Posterior cingulate gyrus (tissue), 11 donors: ENCODE measurements at places on chromosomes 12 and 14.

DNA sequence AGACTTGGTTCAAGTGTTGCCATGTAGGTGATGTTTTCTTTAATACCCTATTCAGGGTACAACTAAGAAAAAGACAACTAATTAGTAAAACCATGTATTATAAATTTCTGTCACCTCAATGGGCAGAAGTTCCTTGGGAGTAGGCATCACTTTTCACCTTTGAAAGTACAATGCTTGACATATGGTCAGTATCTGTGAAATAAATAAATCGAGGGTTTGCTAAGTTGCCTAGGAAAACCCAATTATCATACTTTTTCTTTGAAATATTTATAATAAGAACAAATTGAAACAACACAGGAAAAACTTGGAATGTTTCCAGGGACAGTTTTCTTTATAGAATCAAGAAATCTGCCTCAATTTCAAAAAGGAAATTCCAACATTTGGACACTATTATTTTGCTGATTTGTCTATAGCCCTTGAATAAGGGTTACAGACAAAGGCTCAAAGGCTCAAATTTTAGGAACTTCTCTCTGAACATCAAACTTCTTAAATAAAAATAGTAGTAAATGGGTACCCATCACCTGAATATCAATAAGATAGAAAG is 13.7 kb downstream of the FGD6 start:
- no peak for DNase-seq

DNA sequence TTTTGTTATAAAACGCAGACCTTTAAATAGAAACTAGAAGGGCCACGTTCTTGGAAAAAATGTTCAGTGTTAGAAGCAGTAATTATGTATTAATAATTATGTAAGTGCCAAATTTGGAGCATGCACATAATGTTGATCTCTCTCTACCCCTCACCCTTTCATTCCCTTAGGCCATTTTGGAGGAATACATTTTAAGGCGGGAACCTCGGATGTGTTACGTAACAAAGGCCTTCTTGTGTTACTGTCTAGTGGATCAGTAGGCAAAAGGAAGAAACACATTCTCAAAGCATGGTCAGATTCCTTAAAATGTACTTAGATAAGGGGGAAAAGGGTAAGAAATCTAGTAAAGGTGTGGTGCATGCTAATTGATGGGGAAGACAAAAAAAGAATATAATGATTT is 52.7 kb downstream of the RASSF3 start:
- no peak for DNase-seq

DNA sequence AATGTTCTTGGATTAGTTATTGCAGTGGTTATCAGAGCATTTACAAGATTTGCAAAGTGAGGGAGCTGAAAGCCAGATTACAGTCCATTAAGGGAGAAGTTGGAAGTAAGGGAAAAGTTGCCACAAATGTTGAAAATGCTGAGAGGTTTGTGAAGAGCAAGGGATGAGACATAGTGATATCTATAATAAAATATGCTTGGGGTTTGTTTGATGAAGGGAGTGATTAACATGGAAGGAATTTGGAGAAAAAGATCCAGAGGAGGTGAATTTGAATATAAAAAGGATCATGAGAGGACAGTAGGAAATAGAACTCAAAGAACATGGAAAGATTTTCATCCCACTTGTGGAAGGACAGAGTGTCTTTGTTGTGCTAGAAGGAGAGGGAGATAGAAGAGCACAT is 19.3 kb upstream of the CCER1 start:
- no peak for DNase-seq

- peak; percentile 20 for DNase-seq
Measured at GRCh38 chr14:57871459-57872080, 5.7 kb upstream of the SLC35F4 start.

- DNase-seq, result peak; percentile 81
Measured at GRCh38 chr12:113098441-113099028, 37.0 kb downstream of the RASAL1 start.

- DNase-seq, result no peak
Measured at GRCh38 chr12:76927170-76927784, 48.5 kb upstream of the CSRP2 start.

GRCh38 chr12:6534695-6534944 is 303 bp downstream of the GAPDH start:
- DNase-seq, result no peak

- no peak for DNase-seq
Measured at GRCh38 chr12:57626921-57627445, 6.0 kb downstream of the B4GALNT1 start.

DNA sequence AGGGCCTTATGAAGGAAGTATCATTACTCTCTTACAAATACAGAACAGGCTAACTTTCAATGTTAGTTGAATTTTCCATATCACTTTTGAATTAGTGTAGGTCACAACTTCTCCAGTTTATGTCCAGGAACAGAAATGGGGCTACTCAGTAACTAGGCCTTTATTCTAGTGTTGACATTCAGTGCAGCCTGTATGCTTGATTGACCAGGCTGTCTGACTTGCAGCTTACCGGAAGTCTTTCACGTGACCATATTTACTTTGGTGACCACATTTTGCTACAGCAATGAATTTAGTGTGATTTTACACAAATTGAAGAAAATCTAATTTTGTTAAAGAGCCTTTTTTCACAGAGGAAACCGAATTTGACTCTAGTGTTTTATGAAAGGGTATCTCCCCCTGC is 12.4 kb downstream of the MTERF2 start:
- DNase-seq, result no peak

DNA sequence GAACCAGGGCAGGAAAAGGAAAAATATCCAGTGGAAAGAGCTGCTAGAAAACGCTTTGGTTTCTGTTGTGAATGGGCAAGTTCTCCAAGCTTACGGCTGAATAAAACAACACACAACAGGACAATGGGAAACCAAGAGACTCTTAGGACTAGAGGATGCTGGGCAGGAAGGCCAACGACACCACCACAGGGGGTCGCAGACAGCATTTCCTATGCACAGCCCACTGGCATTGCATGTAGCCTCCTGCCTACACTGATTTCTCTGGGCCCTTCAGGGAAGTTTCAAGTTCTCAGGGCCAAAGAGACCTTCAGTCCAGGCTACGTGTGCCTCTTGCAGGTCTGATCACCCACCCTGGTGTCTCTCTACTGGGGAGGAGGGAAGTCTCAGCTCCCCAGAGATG is 108.0 kb downstream of the RIMBP2 start:
- DNase-seq, result no peak

- no peak for DNase-seq
Measured at GRCh38 chr12:131721548-131721947, 10.7 kb downstream of the SFSWAP start.

DNA sequence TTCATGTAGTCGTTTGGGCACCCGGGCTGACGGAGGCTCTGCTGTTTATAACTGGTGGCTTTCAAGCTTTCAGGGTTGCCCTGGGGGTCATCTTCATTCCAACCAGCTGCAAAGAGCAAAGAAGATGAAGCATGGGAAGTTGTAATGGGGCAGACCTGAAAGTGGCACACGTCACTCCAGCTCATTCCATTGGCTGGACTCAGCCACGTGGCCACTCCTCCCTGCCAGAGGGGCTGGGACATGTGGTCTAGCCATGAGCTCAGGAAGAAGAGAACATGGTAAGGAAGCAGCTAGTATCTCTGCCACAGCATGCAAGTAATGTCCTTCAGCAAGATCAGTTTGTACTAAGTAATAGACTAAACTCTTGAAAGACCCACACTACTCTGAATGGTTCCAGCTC is 51.7 kb upstream of the FERMT2 start:
- no peak for DNase-seq

- no peak for DNase-seq
Measured at GRCh38 chr12:82948491-82948890, 261.8 kb downstream of the TMTC2 start.

- DNase-seq, result peak; percentile 15
Measured at GRCh38 chr12:103930787-103931735, 851 bp downstream of the HSP90B1 start.

- DNase-seq, result no peak
Measured at GRCh38 chr12:64740646-64741045, 18.6 kb downstream of the GNS start.

- DNase-seq, result no peak
Measured at GRCh38 chr12:52672321-52672933, 7.8 kb downstream of the KRT1 start.

- no peak for DNase-seq
Measured at GRCh38 chr14:34450542-34450915, 11.5 kb downstream of the SPTSSA start.

- DNase-seq, result no peak
Measured at GRCh38 chr12:29216797-29217575, 67.9 kb downstream of the FAR2 start.

GRCh38 chr12:1808798-1809480 is 11.4 kb upstream of the LRTM2 start:
- DNase-seq, result no peak

DNA sequence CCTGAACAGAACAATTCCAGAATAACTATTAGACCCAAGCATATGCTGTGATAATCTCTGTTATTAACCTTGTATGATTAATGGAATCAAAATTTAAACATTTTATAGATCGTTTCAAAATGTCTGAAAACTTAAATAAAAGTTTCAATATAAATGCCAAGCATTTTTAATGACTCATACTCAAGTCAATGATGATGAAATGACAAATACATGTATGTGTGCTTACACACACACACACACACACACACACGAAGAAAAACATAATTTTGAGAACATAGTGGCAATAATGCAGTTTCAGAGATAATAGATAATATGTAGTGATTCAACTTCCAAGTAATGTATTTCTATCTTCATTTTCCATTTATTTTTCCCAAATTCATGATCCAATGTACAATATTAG is 384.9 kb upstream of the FOXG1 start:
- DNase-seq, result no peak

- DNase-seq, result no peak
Measured at GRCh38 chr12:74900232-74900631, 309.4 kb downstream of the KCNC2 start.

DNA sequence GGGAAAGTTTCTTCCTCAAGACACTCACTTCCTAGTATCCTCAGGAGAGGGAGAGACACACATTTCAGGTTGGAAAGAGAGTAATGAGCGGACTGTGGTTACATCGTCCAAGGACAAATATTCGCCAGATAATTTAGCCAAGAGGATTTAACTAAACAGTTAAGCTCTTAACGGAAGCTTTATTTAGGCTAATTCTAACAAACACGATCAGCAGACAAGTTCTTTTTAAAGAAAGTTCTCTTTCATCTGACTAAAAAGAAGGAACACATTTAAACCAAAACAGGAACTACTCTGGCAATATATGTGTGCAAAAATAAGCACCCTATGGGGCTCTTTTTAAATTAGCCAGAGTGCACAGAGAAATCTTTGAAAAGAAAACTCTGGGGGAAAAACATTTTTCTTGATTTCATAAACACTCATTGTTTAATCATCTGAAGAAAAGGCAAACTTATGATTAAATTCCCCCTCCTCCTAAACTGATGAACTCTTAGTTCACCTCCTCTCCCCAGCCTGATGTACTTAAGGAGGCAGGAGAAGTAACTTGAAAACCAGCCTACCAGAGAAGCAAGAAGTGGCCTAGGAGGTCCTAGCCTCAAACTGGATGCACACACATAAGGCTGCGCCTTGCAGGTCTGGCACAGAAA is 13.3 kb upstream of the BTG1 start:
- no peak for DNase-seq

GRCh38 chr12:89525305-89525823 is 483 bp downstream of the POC1B start:
- DNase-seq, result no peak

GRCh38 chr14:89628521-89628920 is 211.5 kb upstream of the FOXN3 start:
- DNase-seq, result no peak

DNA sequence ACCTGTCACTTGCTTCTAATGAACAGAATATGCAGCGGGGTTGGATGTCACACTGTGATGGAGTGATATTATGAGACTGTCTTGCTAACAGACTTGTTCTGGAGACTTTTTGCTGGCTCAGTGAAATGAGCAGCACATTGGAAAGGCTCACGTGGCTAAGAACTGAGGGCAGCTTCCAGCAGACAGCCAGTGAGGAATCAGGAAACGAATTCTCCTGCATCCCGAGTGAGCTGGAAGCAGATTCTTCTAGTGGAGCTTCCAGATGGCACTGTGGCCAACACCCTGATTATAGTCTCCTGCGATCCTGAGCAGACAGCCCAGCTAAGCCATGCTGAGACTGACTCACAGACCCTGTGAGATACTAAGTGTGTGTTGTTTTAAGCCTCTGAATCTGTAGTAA is 16.1 kb upstream of the TSPAN9 start:
- DNase-seq, result peak; percentile 27

DNA sequence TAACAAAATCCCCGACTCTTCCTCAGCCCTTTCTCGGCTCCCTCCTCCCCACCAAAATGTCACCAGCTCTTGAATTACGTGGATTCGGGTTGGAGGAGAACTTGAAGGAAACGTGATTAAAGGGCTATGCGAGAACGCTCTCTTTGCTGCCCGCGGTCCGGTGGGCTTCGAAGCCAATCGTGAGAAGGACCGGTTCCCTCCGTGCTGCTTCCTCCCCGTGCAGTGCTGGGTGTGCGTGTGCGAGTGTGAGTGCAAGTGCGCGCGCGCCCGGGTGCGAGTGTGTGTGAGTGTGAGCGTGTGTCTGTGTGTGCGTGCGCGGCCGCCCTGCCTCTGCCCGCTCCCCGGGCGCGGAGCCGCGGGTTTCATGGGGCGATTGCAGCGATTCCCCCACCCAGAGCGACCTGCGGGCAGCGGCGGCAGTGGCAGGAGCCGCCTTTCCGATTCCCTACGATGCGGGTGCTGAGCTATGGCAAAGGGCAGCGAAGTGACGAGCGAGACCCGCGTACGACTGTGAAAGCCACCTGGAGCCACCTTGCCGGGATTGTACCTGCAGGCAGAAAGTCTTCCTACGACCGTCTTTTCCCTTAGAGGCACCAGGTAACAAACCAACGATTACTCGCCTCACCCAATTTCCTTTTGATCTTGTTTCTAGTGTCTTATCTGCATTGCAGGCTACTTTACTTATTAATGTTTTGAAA is 1.4 kb downstream of the LRFN5 start:
- no peak for DNase-seq

DNA sequence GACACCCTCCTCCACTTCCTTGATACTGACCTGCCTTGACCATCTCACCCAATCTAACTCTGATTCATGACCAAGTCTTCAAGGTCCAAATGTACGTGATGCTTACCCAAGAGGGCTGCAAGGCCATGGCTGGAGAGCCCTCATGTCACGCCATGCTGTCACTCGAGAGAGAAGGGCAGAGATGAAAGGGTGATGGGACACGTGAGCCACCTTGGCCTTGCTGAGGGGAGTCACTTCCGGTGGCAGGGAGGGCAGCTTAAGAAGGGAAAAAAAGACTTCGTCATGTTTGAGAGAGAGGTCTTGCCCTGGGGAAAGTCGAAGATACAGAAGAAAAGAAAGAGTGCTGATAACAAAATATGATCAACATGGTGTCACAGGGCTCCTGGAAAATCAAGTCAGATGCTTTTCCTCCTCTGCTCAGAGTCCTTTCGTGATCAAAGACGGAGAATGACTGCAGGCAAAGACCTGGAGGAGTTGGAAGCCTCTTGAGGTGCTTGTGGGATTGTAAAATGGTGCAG is 3.3 kb upstream of the SCARB1 start:
- DNase-seq, result no peak

DNA sequence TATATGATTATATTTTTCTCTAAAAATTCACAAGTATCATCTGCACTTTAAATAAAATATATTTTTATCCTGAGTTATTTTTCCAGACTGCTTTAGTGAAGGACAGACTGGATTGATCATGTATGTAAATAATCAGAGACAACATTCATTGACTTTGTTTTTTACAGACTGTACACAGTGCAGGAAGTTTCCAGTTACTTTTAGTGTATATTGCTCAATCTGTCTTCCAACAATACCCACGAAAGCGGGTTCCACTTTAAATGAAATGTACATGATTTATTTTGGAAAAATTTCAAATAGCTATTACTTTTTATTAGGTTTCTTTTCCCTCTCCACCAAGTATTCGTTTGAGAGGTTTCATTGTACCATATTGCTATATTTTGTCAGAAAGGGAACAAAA is 497.0 kb downstream of the FSCB start:
- DNase-seq, result no peak
